ENCODE measurements at places on chromosomes 3 and 15.

DNA sequence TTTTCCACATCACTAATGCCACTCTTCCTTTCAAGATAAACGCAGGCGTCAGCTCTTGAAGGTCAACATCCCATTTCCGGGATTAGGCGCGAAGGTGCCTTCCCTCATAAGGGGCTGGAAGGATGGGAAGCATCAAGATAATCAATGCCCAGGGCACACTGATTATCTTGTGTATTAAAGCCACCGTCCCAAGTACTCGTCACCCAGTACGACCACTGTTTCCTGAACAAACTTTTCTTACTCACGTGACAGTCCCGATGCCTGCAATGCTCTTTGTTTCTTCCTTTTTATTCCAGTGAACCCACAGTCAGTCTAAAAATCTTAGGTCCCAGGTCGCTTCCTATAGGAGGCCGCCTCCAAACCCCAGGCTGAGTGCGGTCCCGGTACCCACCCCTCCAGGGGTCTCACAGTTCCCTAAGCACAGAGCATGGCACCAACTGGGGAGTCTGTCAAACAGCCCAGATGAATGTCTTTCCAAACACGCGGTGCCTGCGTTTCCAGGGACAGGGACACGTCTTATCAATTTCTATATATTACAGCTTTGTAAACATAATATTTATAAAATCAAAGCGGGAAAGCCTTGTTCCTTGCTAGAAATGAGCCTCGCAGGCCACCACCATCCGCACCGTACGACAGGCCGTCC lies 589 bp downstream of the ANAPC13 start:
- no peak for DNase-seq

- no peak for DNase-seq
Observed at GRCh38 chr15:32837935-32838334, 120.1 kb downstream of the GREM1 start.

DNA sequence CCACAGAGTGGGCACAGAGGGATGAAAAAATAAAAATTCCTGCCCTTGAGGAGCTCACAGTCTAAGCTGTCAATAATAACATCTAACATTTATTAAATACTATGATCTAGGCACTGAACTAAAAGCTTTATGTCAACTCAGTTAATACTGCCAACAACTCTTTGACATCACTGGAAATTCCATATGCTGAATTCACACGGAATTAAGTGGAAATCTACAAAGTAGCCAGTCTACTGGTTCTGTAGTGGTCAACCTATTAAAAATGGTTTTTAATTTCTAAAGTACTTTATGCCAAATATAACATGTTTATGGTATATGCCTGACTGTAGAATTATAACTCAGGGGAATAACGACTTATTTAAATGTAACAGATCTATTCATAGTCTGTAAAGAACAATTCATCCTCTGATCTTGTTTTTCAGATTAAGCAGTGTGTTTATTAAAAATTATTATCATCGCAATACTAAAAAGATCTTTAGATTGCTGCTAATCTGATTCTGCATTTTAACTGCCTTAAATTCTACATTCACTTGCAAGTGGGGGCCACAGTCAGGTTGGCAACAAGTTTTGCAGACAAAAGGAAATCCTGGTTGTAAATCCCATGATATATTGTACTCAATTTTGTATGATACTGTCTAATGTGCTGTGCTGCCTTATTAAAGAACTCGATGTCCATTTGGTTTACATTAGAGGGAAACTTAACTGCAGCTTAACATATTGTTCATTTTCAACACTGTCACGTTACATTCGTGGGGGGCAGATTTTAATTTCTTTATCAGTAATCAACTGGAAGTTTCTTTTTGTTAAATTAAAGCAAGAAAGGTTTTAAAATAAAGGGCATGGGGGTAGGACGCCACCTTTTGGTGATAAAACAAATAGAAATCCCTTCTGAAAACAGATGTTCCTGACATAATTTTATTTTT lies 2.6 kb upstream of the FOXP1 start:
- peak; percentile 16 for DNase-seq

DNA sequence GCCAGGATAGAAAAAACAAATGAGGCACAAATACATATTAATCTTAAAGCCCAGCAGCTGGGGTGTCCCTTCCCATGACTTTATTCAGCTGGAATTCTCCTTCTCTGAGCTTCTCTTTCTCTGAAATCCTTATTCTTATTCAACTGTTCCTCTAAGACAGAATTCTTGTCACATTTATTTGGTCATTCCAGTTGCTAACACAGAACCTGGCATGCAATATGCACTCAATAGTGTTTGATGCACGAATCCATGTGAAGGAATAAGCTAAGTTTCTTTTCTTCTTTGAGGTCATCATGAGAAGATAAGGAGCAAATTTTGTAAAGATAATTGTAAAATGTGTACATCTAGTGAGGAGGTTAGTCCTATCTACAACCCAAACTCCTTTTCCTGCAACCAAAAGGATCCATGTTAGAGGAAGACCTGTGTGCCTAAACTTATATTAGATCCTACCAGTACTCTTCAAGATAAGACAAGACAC lies 154.2 kb upstream of the KCNMB2 start:
- DNase-seq: no peak

DNA sequence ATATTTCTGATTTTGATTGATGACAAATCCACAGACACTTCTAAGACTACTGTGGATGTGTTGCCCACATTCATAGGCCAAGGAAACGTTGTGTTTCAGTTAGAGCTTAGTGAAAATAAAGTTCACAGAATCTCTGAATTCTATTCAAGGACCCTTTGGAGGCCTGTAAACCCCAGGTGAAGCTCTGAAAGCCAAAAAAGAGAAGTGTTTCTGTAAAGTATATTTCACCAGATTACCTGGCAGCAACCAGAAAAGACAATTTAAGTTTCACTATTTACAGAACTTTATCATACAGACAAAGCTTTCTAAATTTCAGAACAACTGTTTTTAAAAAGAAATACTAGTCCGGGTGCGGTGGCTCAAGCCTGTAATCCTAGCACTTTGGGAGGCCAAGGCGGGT lies 2.6 kb downstream of the CLPX start:
- no peak for DNase-seq

DNA sequence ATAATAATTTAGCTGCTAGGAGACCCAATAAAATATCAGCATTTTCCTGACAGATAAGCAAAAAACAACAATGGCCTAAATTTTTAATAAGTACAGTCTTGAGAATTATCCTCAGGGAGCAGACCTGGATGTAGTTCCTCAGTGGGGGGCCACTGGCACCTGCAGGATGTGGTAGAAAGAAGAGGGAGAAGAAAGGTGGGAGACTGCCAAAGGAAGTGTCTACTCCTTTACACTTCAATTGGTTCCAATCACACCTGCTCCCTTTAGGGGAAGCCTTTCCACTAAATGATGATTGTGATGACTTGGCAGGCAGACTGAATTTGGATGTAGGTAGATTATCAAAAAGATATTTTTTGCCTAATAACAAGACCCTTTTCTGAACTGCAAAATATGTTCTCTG lies 353.0 kb upstream of the SATB1 start:
- no peak for DNase-seq

DNA sequence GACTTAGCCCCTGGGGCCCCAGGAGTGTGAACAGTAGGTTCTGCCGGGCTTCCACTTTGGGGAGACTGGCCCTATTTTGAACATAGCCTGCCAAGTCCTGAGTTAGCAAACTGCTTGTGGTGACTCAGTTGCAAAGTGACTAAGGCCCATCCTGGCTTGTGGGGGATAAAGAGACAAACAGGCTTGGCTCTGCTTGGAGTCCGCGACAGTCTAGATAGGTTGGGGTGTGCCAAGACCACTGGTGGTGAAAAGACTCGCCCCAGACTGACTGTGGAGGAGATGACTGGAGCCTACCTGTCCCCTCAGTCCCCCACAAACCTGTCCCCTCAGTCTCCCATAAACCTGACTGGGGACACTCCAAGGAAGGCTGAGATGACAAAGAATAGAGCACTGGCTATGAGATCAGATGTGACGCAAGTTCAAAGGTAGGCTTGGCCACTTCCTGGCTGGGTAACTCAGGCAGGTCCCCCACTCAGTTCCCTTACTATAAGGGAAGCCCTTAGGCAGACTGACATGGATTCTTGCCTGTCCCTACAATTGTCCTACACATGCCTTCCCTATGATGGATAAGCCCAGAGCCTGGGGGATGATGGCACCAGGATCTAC lies 4.3 kb downstream of the DNASE1L3 start:
- DNase-seq: no peak

- no peak for DNase-seq
Observed at GRCh38 chr3:25897019-25897418, 107.1 kb downstream of the OXSM start.

DNA sequence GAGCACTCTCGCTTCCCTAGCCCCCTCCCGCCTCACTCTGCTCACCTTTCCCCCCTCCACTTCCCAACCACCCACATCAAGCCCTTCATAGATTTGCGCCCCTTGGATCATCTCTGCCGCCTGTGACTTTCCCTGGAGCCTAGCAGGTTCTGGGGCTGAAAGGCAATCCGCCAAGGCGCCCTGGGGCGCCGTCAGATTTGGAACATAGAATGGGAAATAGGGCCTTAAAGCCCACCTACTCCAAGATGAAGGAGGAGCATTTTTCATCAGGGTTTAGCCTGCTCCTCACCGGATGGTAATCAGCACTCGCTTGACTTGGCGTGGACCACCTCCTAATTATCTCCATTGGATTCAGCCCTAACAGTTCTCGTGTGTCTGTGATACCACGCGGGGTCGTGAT lies 1.3 kb downstream of the CPNE4 start:
- DNase-seq: no peak

GRCh38 chr3:31434819-31435218 lies 97.9 kb upstream of the STT3B start:
- DNase-seq: no peak

GRCh38 chr15:37931868-37932267 lies 2.6 kb upstream of the TMCO5A start:
- DNase-seq: no peak

DNA sequence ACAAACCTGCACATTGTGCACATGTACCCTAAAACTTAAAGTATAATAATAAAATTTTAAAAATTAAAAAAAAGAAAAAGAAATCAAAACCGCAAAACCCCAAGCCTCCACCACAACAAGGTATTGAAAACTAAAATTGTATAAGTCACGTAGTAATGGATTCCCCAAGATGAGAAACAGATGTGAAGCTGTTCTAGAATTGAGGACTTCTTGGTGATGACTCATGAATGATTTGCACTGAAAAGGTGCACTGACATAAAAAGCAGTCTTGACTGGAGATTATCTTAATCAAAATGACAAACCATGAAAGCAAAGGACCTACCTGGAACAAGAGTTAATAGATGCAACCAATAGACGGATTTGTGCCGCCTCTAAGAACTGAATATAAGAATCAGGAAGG lies 225.8 kb downstream of the MYRIP start:
- DNase-seq: no peak

DNA sequence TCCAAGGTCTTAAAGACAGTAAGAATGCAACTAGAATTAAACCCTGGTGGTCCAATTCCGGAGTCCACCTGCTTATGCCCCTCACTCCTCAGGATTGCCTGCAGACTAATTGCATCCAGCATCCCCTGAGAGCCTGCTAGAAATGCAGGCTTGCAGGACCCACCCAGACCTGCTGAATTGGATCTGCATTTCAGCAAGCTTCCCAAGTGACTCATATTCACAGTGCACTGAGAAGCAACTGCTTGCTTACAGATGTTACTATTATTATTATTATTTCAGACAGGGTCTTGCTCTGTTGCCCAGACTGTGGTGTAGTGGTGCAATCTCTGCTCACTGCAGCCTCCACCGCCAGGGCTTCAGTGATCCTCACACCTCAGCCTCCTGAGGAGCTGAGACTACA lies 83.5 kb upstream of the VGLL4 start:
- no peak for DNase-seq

- DNase-seq: no peak
Observed at GRCh38 chr15:100125401-100126191, 216.2 kb downstream of the ADAMTS17 start.
